ENCODE measurements at places on chromosomes 12 and 14.
A peak's percentile ranks its signal among the peaks of the same experiment; 100 is the strongest.

DNA sequence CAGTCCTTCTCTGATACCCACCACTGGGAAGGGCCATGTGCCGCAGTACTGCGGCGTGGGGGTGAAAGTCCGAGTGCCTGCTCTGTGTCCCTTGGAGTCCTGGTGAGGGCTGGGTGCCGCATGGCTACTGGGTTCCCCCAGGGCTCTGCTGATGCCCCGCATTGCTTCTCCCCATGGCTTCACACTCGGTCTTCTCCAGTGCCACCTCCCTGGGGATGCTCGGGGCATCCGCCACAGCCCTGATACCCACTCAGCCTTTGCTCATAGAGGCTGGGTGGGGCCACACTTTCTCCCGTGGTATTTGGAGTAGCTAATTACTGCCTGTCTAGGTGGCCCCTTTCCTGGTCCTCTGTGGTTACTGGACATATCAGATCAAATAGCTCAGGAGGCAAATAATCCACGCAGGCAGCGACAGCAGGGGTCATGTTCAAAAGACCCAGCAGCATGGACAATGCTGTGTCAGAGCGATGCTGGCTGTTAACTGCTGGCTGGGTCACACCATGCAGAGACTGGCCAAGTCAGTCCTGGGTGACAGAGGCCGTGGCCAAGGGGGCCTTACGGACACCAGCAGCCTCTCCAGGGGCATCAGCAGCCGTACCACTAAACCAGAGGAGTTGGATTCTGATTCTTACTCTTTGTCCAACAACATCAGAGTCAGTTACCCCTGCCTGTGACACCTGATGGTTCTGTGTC is 106.5 kb downstream of the ADGRD1 start:
- no peak for DNase-seq

GRCh38 chr12:80936642-80937390 is 918 bp downstream of the LIN7A start:
- peak; percentile 47 for DNase-seq

- DNase-seq: no peak
Observed at GRCh38 chr12:93300611-93301021, 77.1 kb upstream of the NUDT4 start.

DNA sequence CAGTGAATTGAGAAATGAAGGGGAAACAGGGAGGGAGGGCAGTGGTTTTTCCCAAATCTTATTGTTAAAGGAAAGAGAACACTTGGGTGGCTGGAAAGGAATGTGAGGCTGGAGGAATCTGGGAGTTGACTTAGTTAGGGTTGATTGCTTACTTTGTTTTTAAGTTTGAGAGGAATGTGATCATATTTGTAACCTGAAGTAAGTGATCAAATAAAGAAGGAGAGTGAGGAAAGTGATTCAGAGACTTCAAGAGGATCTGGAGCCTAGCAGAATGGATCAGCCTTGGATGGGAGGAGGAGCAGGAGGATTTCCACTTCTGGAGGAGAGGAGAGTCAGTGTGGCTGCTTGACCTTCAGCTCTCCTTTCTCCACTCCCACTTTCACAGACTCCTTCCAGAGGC is 6.0 kb upstream of the LRP6 start:
- peak; percentile 74 for DNase-seq

DNA sequence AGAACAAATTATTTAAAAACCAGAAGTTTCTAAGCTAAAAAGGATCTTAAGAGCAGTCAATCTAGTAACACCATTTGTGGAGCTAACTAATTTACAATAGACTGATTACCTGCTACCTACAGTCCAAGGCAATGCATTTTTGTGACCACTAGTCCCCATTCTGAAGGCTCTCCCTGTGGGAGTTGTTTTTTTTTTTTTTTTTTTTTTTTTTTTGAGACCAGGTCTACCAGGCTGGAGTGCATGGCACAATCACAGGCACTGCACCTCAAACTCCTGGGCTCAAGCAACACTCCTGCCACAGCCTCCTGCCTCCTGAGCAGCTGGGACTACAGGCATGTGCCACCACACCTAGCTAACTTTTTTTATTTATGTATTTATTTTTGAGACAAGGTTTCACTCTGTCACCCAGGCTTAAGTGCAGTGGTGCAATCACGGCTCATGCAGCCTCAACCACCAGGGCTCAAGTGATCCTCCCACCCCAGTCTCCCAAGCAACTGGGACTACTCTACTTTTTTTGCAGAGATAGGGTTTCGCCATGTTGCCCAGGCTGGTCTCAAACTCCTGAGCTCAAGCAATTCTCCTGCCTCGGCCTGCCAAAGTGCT is 3.9 kb downstream of the GNPTAB start:
- DNase-seq: no peak

GRCh38 chr12:115378291-115378690 is 694.3 kb upstream of the TBX3 start:
- no peak for DNase-seq

GRCh38 chr14:48747561-48748089 is 838.6 kb downstream of the RPS29 start:
- DNase-seq: no peak

DNA sequence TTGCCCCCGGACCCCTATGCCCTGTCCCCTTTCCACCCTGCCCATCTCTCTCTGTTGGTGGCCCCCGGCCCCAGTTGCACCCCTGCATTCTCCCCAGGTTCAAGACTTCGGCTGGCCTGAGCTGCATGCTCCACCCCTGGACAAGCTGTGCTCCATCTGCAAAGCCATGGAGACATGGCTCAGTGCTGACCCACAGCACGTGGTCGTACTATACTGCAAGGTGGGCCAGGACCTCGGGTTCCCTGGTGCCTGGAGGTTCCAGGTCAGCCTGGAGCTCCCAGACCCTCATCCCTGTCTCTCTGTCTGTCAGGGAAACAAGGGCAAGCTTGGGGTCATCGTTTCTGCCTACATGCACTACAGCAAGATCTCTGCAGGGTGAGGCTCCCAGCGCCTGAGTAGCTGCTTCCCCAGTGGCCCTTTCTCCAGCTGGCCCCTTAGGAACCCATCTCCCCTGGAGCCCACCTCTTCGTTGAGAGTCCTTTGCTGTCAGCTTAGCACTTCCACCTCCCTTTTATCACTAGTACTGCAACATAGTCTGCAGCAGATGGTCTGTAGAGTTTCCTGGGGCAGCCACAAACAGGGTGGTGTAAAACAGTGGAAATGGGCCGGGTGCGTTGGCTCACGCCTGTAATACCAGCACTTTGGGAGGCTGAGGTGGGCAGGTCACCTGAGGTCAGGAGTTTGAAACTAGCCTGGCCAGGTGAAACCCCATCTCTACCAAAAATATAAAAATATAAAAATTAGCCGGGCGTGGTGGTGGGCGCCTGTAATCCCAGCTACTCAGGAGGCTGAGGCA is 5.8 kb downstream of the TNS2 start:
- DNase-seq: no peak

GRCh38 chr12:84397263-84397662 is 515.3 kb downstream of the SLC6A15 start:
- DNase-seq: peak; percentile 16

Measured in fibroblast of skin of right biceps (primary cell).